Activated naive CD4-positive, alpha-beta T cell (primary cell): ENCODE measurements at places on chromosomes 5 and 9.

DNA sequence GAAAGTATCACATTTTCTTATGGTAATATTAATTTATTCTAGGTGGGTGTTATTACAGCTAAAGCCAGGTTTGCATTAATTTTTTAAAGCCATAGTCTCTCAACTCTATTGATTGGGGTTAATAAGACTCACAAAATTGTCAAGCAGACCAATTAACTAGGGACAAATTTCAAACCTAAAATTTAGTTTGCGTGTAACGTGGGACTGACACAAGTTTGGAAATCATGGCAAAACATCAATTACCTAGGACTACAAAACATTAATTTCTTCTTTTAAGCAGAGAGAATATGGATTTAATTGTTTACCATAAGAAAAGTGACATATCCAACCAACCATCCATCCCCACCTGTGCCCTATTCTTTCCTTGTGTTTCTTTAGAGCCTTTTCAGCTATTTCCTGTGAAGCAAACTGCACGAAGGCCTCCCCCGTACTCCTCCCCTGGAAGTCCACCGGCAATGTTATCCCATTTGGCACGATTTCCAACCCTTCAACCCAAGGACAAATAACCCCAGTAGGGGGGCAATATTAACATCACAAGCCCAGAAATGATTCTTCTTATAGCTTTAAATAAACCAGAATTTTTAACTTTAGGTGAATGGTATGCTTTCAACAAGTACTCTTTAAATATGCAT is 4.4 kb downstream of the HNRNPH1 start:
- no peak for DNase-seq

- no peak for DNase-seq
Measured at GRCh38 chr5:147485046-147485445, 24.8 kb downstream of the DPYSL3 start.

GRCh38 chr5:105587963-105588662 is 2025.5 kb upstream of the NUDT12 start:
- DNase-seq = no peak

- DNase-seq = no peak
Measured at GRCh38 chr5:122915717-122916461, 70.5 kb downstream of the SNX24 start.

DNA sequence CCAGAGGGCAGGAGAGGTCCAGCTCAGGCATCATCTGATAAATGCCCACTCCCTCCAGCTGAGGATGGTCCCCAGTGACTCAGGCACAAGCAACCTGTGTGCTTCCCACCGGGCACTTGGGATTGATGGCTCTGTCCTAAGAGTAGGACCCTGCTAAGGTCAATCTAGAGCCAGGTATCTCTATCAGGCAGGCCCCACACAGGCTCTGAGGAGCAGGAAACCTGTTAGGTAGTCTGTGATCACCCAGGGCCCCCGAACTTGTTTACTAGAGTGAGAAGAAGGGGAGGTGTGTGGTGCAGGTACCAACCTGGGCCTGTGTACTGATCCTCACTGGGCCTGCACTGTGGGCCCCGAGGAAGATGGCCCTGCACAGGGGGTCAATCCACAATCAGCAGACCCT is 119.6 kb upstream of the FSTL4 start:
- no peak for DNase-seq

DNA sequence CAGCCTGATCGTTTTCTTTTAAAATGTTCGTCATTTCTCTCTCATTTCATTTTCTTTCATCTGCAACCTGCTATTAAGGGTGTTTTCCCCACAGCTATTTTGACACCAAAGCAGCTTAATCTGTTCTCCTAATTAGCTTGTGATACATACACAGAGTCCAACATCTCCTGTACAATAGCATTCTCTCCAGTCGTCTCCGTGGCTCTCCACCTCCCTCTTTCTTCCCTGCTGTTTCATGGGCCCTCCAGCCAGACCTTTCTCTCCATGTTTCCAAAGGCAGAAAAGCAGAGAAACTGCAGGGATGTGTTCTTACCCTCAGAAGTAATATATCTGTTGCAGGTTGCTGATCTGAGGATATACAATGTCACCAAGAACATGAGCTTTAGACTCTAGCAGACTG is 88.8 kb upstream of the SPOCK1 start:
- DNase-seq = no peak

DNA sequence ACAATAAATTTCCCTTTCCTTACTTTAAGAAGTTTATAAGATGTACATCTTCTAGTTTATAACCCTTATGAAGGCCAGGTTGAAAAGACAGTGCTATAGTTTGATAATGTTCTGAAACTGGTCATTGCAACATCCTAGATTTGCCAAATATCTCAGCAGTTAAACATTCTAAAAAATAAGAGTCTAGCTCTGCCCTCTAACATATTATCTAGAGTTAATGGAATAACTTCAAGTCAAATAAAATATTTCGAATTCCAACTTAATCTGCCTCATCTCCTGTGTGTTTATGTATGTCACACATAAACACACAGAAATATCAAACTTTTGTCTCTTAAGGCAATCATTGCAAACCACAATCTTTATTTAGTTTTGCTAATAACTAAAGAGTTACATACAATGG is 796.6 kb downstream of the TLE1 start:
- DNase-seq = no peak

- no peak for DNase-seq
Measured at GRCh38 chr9:96169901-96170300, 132.1 kb downstream of the HSD17B3 start.

GRCh38 chr5:136000932-136001331 is 27.9 kb upstream of the TGFBI start:
- DNase-seq = no peak

DNA sequence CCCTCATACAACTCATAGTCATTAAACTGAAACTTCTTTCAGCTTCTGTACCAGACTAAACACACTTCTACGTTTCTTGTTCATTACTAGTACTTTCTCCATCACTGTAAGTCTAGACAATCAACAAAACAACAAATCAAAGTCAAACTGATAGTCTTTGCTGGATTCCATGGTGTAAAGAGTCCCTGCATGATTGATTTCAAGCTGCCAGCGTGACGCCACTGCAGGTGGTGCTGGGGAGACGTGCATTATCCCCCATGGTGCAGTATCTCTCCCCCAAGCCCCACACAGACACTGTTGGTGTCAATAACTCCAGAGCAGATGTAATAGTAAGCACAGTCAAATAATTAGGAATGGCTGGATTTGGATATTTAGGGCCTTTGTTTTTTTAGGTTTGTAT is 10.7 kb upstream of the SLC2A8 start:
- DNase-seq = no peak

DNA sequence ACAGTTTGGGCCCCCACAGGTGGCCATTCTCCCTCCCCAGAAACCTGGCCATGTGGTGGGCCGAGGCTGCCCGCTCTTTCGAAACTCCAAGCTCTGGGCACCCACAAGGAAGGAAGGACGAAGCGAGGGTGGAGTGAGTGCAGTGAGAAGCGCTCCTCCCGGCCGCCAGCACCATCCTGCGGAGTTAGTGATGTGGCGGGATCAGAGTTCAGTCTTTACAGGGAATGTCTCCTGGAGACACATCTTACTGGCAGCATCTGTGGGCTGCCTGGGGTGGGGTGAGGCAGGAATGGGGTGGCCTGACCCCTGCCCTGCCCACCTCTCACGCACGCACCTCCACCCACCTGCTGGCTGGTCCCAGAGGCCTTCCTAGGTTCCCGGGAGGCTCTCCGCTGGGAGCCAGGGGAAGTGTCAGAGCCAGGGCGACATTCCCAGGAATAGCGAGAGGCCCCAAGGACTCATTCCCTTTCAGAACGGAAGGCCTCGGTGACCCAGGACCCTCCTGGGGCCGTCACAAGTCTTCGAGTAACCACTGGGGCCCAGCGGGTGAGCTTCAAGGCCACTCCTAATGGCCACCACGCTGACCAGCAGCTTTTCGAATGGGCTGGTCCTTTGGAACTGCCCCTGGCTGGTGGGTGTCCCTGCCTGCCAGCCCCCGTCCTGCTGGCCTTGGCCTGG is 5.5 kb upstream of the RNU6ATAC start:
- no peak for DNase-seq

- DNase-seq = no peak
Measured at GRCh38 chr9:95769473-95769872, 106.0 kb upstream of the ERCC6L2 start.
